ENCODE measurements at places on chromosomes 7 and 10.

- DNase-seq = no peak
Measured at GRCh38 chr7:149869867-149870266, 3.9 kb upstream of the ATP6V0E2 start.

DNA sequence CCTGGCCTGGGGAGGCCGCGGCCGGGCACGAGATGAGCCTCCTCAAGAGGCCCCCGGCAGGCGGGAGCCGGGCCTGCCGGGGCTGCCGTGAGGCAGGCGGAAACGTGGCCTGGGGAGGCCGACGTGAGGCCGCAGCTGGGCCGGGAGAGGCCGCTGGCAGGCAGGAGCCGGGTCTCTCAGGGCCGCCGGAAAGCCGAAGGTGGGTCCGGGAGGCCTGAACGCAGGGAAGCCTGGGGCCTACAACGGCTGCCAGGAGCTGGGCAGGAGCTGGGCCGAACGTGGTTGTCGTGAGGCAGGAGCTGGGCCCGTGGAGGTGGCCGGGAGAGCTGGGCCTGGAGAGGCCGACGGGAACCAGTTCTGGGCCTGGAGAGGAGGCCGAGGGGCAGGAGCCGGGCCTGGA is 171.9 kb downstream of the TPST1 start:
- DNase-seq = no peak

DNA sequence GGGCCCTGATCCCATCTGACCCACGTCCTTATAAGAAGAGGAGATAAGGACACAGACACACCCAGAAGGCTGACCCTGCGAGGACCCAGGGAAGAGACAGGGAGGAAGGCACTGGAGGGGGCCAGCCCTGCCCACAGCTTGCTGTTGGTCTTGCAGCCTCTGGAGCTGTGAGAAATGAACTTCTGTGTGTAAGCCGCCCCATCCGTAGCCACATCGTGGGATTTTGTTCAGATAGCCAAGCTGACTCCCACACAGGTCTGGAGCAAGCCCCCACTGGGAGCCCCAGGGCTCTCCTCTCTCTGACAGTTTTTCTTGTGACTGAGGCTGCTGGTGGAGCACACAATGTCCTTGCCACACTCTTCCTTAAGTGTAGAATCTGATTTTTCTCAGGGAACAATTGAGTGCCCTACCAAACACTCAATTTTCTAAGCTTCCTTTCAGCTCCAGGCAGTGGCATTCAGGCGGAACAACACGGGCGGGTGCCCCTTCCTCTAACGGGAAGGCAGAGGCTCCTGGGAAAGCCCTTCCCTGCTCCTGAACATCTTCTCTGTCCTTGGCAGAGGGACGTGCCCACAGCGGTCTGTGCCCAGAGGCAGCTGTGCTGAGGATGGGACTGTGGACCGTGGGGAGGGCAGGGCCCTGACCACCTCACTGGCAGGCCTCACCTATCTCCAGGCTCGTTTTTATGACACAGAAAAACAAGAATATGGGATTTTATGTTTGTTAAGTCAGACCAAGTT is 160.6 kb upstream of the SHH start:
- DNase-seq = no peak

DNA sequence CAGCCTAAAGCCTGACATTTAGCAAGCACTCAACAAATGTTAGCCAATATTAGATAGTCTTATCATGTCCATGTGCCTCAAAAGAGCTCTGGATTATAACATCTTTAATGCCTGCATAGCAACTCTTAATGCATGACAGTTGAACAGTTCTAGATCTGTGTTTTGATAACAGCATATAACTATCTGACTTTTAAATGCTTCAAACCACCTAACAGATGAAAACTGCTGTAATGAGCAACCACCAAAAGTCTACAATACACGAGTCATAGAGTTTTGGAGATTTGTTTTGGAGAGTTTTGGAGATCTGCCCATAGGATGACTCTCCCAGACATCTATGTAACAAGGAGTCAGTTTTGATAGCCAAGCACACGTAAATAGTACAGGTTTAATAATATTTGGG is 227.3 kb downstream of the TWIST1 start:
- DNase-seq = no peak

DNA sequence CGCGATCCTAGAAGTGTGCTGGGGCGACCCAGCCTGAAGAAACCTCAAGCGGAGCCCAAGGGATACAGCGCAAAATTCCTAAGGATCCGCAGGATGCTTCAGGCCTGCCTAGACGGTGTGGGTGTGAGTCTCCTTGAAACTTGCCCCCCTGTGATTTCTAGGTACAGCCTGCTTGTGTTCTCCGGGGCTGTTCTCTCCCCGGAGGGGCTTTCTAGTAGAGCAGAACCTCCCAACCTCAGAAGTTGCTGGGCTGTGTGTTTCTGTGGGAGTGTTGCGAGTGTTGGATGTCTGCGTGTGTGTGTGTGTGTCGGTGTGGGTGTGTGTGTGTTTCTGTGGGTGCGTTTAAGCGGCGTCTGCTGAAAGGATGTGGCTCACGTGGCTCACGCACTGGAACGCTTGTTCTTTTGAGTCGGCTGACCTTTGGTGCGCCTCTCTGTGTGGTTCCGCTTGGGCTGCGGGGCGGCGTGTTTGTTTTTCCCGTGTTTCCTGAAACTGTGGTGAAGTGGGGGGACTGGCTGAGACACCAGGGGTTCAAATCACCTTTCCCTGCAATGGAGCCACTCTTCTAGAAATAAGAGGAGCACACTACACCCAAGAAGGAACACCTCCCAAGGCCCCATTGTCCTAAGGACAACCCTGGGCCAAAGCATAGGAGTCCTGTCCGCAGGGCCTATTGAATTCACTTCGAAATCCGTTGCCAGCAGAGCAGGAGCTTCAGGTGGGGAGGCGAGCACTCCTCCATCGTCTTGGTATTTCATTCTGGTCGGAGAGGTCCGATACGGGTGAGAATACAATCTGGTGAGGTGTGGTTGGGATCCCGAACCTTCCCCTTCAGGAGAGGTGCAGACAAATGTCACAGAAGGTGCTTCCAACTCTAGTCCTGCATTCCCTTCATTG is 25.1 kb upstream of the ZNF273 start:
- DNase-seq = no peak

GRCh38 chr10:49652421-49653272 is 26.8 kb upstream of the C10orf53 start:
- DNase-seq = no peak

DNA sequence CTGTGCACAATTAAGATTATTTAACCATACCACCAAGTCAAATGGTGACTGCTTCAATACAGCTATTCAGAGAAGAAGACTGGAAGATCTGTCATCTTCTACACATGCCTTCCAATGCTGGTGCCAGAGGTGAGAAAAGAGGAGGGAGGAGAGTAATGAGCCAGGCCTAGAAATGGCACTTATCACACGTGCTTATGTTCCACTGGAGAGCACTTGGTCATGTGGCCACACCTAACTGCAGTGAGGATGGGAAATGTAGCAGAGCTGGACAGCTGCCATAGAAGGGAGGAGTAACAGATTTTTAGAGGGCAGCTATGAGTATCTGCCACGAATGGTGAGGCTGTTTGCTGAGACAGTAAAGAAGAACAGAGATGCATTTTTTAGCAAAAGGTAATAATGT is 77.1 kb downstream of the MPLKIP start:
- no peak for DNase-seq

- no peak for DNase-seq
Measured at GRCh38 chr10:119272736-119273135, 65.4 kb downstream of the GRK5 start.

DNA sequence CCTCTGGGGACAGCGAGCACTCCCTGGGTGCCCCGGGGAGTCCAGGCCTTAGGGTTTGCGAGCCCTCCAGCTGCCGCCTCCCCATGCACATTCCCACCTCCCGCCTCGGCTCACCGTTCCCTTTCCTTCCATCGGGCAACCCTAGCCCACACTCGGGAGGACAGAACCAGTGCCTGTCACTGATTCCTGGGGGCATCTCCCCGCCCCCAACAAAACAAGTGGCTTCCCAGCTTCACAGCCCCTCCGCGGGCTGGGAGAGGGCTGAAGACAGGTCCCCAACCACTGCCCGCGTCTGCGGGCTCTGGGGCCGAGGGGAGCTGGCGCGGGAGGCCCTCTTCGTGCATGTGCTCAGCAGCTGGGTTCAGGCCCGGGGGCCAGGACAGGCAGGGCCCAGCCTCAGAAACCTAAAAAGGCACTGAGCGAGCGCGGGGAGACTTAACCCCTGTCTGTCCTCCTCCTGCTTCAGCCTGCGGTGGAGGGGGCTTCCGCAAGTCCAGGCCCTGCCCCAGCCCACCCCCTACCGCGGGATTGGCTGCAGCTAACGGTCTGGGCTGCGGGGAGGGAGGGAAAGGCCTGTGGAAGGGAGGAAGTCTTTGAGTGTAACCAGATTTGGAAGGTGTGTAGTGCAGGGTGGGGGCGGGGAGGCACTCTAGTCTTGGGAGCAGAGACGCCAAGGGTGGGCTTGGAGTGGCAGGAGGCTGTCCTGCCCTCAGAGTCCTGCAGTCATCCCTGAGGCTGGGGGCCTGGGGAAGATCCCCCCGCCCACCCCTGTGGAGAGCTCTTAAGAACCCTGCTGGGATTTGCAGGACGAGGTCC is 1.2 kb downstream of the FLNC start:
- no peak for DNase-seq

DNA sequence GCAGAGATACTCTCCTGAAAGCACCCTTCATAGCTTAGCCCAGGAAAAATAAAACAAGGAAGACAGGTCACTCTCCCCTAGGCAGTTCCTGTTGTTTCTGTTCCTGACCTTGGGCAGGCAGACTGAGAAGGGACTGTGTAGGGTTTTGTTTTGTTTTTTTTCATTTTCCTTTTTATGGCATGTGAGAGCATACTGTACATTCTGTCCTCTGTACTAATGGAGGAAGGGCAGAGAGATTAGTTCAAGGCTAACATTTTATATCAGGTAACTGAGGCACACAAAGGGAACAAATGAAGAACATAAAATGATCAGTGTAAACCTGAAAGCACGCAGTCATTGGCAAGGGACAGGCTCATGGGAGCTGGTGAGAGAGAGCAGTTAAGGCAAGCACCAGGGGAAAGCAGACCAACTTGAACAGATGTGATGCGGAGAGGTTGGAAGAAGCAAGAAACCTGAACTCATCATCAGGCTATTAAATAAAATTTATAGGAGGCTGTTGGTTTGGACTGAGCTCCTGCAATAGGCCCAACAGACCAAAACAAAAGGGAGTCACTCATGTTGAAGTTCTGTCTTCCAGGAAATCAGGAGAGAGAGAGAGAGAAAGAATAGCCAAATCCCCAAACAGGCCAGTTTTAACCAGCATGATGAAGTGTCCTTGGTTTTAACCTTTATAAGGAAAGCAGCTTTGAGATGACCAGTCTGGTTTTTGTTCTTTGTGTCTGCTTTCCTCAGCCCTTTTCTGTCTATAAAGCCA is 34.1 kb upstream of the PDCD4 start:
- DNase-seq = no peak

- no peak for DNase-seq
Measured at GRCh38 chr7:124618871-124619270, 146.7 kb downstream of the GPR37 start.

GRCh38 chr7:74657692-74658177 is at the start of gene GTF2I:
Gene GTF2I, plus strand, starts transcription at chr7:74657718. Its CDS starts 31,411 bp downstream, at chr7:74689129.
- DNase-seq = no peak

DNA sequence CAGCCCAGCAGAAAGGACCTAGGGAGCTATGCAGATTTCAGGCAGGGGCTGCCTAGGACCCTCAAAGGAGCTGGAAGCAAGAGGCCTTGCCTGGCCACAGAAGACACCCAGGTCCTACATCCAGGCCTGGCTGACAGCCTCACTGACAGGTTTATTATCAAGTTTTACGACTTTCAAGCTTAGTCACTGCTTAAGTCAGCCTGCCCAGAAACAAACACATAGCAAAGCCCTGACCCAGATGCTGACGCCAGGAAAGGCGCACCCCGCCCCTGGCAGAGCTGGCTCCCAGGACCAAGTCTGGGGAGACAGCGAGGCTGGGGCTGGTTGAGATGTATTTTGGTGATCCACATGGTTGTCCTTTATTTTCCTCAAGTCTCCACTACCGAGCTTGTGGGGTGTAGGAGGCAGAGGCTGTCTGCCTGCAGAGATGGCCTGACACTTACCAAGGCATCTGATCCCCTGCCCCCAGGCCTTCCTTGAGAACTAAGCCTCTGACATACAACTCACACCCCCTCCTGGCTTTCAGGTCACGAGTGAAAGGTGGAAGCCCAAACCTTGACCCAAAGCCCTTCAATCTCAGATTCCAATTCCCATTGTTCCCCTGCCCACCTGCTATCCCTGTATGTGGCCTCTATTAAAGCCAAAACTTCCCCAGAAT is 80.7 kb upstream of the EMX2 start:
- DNase-seq = no peak

- DNase-seq = no peak
Measured at GRCh38 chr10:51928162-51928561, 228.8 kb upstream of the CSTF2T start.

DNA sequence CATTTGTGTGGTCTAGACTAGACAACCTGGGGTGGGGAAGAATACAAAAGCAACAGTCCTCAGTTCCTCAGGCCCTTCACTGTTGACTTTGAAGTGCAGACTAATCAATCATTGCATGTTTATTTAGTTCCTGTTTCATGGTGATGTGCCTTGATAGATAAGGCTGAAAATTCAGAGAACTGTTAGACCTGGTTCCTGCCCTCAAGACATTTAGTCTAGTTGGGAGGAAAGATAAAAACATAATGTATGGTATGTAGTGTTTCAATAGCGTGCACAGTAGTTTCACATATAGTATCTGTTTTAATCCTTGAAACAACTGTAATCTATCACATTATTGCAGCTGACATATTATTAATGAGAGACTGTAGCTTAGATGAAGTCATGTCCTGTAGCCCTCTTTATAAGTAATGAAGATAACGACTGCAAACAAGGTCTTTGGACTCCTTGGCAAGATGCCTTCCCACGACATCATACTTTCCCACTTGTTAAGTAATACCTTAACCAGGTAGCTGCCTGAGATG is 124.0 kb downstream of the CELF2 start:
- no peak for DNase-seq

- peak; percentile 93 for DNase-seq
Measured at GRCh38 chr7:80722616-80723195, 84.3 kb downstream of the CD36 start.

All from inflammatory macrophage treated with lipopolysaccharide for 1 hour (primary cell).